ENCODE measurements at places on chromosomes 2 and 18.

DNA sequence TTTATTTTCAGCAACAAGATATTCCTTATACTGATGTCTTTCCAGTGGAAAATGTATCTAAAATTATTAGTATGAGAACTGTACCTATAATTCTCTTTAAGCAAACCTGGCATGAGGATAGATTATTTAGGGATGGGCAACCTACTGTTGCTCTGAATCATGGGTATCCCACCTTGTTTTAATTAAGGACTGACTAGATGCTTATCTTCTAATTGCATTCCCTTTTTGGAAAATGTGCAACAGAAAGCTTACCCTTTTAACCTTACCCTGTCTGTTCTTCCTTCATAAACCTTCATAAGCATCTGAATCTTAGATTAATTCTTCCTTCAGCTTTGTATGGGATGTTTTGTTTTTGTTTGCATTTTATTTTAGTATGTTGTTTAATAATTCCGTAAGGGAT, 110.3 kb downstream of the TAF4B start:
- DNase-seq, result no peak

DNA sequence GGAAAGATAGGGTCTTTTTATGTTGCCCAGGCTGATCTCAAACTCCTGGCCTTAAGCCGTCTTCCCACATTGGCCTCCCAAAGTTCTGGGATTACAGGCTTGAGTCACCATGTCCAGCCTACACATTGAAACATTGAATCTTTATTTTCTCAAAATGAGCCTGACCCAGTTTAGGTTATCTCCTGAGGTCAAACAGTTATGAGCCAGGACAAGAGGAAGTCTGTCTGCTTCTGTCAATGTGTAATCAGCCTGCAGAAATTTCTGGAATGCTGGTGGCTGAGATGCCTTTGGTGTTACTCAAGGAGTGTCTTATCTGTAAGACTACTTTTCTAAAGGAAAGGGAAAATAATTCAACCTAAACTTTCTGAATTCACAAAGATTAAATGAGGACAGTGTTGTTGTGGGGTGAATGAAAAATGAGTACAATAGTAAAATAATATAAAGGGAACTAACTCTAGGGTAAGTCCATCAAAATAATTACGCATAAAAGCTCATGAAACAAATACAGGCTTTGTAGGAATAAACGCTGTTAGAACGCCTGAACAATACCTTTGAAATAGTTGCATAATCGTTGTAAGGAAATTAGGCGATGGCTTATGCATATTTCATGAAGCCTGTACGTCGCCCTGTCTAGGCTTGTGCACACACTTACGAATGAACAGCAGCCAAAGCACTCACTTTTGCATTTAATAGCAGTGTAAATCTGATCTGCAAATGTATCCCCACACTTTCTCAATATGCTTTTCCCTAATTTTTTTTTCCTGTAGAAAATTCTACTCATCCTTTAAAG, 260.8 kb downstream of the RDH14 start:
- DNase-seq, result no peak

DNA sequence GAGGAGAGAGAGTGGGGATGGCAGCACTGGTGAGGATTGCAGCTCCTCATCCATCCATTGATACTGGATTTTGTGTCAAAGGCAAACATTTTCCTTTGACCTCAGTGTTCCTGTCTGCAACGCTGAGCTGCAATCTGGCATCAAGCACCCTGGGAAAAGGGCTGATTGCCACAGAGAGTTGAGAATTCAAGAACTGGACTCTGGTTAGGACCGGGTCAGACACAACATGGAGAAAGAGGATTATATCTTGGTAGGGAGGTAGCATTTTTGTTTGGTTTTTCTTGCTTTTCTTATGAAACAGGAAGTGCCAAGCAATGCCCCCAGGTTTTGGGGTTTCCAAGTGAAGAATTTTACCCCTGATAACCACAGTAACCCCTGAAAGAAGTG, 81.9 kb upstream of the PKDCC start:
- no peak for DNase-seq

- no peak for DNase-seq
Observed at GRCh38 chr18:46950064-46950656, 32.8 kb downstream of the KATNAL2 start.

DNA sequence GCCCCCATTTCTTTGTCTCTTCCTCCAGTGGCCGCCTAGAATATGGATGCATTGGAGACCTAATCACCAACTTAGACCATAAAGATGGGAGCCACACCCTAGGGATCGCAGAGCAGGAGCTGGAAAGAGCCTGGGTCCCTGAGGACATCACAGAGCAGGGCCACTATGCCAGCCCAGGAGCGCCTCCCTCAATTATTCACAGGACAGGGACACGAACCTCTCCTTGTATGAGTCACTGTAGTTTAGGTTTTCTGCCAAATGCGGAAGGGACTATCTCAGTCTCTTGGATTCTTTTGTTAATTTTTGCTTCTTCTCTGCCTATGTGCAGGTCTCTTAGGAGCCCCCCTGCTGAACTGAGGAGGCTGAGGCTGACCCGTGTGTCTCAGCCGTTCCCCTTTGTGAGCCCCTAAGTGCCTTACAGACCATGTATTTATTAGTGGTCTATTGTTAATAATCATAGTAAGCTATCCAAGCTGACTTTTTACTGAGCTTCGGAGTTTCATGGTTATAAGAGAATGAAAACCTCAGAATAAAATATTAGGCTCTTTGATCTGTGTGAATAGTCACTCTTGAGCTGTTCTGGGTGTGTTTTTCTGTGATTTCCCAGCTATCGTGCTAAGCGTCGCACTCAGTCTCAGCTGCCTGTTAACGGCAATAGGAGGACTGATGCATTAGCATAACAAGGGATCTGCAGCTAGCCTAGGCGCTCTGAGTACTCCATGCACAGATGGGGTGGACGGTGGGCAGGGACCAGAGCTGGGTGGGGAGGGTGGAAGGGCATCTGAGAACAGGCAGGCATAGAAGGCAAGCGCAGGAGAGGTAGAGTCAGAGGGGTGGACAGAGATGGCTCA, 12.7 kb upstream of the PTPN4 start:
- no peak for DNase-seq

DNA sequence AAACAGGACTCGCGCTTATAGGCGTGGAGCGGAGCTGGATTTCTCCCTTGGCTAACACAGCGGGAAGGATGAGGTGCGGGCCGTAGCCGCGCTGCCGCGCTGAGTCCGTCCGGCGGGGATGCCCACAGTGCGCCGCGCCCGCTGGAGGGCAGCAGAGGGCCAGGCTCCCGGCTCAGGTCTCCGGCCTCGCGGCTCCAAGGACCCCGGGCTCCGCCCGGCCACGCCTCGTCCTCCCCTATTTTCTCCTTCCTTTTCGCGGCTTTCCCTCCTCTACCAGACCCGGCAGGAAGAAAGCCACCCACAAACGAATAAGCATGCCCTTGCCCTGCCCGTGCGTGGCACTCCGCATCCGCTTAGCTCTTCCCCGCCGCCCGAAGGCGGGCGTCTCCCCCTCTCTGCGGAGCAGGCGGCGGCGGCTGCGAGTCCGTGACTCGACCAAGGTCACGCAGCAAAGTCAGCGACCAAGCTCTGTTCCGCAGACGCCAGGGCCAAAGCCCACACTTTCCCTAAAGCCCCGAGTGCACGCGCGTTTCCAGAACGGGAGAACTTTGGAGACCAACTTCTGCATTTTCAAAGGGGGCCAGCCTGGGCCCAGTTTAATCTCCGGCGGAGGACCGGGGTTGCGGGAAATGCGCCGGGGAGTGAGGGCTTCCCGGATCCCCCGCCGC, 48.5 kb downstream of the KCNIP3 start:
- DNase-seq, result peak; percentile 46

- DNase-seq, result no peak
Observed at GRCh38 chr2:209685963-209686362, 85.7 kb upstream of the UNC80 start.

GRCh38 chr18:36349552-36349951, 52.0 kb downstream of the FHOD3 start:
- no peak for DNase-seq

DNA sequence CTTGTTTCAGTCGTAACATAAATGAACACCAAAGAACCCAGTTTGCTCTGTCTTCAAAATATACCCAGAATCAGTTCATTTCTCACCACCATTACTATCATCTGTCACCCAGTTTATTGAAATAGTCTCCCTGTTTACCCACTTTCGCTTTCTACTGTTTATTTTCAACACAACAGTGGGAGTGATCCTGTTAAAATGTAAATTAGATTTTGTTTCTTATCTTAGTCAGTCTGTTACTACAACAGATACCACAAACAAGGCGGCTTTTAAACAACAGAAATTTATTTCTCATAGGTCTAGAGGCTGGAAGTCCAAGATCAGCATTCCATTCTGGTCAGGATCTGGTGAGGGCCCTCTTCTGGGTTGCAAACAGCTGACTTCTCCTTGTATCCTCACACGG, 74.8 kb downstream of the ARHGAP15 start:
- DNase-seq, result no peak

DNA sequence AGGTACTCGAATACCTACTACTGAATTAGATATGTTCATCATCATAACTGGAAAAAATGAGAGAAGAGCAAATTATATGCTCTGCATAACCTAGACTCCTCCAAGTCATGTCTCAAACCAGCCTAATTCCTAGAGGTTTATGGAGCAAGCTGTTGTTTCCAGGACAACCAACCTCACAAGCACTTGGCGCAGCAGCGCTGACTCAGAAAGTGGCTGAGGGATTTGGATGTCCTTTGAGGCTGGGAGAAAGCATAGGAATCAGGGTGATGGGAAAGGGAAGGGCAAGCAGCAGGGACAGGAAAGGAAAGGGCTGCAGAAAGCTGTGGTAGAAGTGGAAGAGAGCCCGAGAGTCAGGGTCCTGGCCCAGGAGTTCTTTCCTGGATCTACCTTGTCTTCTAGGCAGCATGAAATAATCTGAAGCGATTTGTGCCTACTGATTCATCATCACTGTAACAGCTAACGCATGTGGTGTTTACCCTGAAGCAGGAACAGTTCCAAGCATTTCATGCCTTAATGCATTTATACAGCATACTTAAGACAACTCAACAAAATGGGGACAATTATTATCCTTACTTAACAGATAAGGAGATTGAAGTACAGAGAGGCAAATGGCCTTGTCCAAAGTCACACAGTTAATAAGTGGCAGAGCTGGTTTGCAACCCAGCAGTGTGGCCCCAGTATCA, 3.7 kb downstream of the PLEK start:
- DNase-seq, result no peak

GRCh38 chr18:43620936-43621335, 343.6 kb upstream of the SYT4 start:
- DNase-seq, result no peak

GRCh38 chr18:7618891-7619442, 51.9 kb downstream of the PTPRM start:
- no peak for DNase-seq

DNA sequence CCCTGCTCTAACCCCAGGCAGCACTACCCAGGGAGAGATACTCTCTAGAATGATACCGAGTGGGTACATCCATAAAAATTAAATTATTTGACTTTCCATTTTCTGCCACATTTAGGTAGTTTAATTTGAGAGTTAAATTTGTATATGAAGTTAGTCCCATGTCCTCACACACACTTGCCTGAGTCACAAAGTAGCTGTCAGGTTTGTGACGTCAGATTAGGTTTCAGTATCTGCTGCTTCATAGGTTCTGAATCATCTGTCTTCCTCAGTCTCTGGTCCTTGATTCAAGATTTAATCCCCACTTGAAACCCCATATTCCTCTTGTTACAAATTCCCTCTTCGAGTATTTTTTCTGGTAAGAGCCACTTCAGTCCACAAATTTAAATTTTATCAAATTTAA, 738.6 kb upstream of the FAM98A start:
- DNase-seq, result no peak

DNA sequence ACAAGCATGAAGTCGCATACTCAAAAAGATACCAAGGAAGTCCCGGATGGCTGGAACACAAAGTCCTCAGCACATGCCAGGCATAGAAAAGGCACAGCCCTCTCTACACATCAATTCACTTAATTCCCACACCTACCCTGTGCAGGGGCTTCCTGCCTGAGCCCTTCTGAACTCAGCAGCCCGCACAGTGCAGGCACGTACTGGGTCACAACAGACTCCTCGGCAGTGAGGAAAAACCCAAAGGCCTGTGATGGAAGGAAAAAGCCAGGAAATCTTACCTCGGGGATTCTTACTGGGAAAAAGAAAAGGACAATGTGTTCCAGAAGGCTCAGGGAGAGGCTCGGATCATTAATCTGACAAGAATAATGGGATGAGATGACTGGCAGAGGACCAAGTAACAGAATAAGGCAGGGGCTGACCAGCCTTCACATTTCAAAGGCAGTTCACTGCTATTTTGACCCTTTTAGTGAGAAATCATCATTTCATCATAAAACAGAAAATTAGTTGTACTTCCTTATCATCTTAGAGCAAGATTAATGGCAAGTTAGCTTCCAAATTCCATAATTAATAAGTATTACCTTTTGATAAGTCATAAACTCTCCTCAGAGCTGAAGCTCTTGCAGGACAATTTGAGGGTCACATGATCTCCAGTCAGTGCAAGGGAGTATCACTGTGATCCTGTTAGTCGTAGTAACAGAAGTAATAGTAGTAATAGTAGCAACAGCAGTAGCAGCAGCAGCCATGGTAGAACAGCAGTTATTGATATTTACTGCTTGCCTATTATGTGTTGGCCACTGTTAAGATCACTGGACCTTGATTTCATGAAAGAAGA, 87.4 kb downstream of the STK39 start:
- DNase-seq, result no peak

DNA sequence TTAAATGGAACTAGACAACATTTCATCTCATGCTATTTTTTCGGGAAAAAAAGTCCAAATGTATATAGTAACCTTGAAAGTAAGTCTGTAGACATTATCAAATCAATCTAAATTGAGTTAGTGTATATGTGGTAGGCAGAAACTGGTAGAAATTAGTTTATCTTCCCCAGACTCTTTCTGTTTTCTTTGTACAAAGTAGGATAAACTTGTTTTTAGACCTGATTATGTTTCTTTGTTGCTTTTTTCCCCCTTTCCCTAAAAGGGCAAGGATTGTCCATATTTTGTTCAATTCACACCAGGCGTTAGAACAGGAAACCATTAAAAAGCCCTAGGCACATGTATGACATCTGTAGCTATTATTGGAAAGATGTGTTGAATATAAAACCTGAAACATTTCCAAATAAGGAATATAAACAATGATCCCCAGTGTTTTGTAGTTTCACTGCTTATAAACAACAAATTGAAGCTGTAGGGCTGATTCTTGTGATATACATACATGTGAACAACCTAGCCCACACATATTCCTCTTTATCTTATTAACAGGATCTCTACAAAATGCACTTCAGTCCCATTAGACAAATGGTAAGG, 528.3 kb downstream of the PARD3B start:
- DNase-seq, result no peak

GRCh38 chr18:998936-999335, 94.3 kb downstream of the ADCYAP1 start:
- DNase-seq, result no peak

DNA sequence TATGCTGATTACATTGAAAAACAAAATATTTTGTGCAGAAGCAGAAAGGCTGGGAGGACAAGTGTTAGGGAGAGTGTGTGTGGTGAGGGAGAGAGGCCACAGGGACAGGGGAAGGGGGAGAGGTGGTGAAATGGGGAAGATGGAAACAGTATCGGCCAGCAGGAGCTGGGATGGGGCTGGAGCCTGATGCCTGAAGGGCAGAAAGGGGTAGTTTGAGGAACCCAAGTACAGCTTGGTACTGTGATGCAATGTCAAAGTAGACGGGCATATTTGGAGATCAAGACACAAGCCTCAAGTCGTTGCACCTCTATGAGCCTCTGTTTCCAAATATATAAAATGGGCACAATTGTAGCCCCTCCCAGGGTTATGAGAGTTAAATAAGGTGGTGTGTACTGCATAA, 152.1 kb downstream of the LPIN1 start:
- DNase-seq, result no peak

- DNase-seq, result peak; percentile 47
Observed at GRCh38 chr2:218381916-218382366, at the start of gene SLC11A1. Gene SLC11A1, plus strand, starts transcription at chr2:218382273. Its CDS starts 96 bp downstream, at chr2:218382369.

- no peak for DNase-seq
Observed at GRCh38 chr2:239956818-239957261, 68.3 kb downstream of the NDUFA10 start.

All from bone marrow (tissue), 2 donors.